ENCODE measurements at places on chromosomes 16 and 17.
A peak's percentile ranks its signal among the peaks of the same experiment; 100 is the strongest.

GRCh38 chr17:67942810-67943209, 53.5 kb downstream of the C17orf58 start:
- peak; percentile 40 for DNase-seq

GRCh38 chr16:74307383-74307782, 10.8 kb downstream of the PSMD7 start:
- DNase-seq, result no peak

GRCh38 chr17:66533572-66533971, 231.2 kb downstream of the PRKCA start:
- peak; percentile 92 for DNase-seq

- DNase-seq, result no peak
Observed at GRCh38 chr17:15388356-15389041, 47.1 kb upstream of the TEKT3 start.

GRCh38 chr17:77006971-77007649, 133.7 kb upstream of the SEC14L1 start:
- no peak for DNase-seq

DNA sequence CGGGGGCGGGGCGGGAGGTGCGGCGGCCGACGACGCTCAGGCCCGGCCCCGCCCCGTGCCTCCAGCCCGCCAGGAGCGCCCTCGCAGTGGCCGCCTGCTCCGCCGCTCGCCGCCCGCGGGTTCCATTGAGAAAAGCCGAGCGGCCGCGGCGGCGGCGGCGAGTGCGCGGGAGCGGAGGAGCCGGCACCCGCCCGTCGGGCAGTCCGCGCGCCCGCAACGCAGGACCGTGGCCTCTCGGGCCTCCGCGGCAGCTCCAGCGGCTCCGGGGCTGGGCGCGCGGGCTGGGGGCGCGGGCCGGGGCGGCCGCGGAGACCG, at the start of gene ZFPM1:
TSS of gene ZFPM1 (plus strand) at position 64 of the 315 bp plus-strand sequence. CDS start 359 bp downstream, outside the sequence.
- no peak for DNase-seq
